Cardiac atrium fibroblast (primary cell): ENCODE measurements at places on chromosomes 11 and 22. TPM values are rescaled to one million over a fixed set of nuclear protein-coding genes. Genes with fewer than 3 reads are reported as not detected.

Gene JRKL
- 5.1 and 6.8 TPM in 2 replicates for total RNA-seq

Gene KCNQ1
- 2.1 TPM in 1 of 2 replicates, not detected in the other for total RNA-seq

Gene OR51E2
- total RNA-seq = not detected in 2 replicates

Gene ARHGAP8
- total RNA-seq = not detected in 2 replicates

Gene MMP1
- 1.1 and 1.5 TPM in 2 replicates for total RNA-seq

Gene DERL3
- under 0.01 and 0.16 TPM in 2 replicates for total RNA-seq

Gene MS4A6A
- 1.6 TPM in 1 of 2 replicates, not detected in the other for total RNA-seq

Gene OR8U1
- total RNA-seq = not detected in 2 replicates

Gene OR6A2
- total RNA-seq = 0.65 and 3.4 TPM in 2 replicates

Gene CRYBB2
- total RNA-seq = not detected in 2 replicates

Gene POU2AF1
- not detected in 2 replicates for total RNA-seq

Gene APOL4
- total RNA-seq = 0.32 TPM in 1 of 2 replicates, not detected in the other

Gene RASGRP2
- 3.4 and 5.6 TPM in 2 replicates for total RNA-seq

Gene INPP5J
- total RNA-seq = 0.16 TPM in 1 of 2 replicates, not detected in the other

Gene SLC22A6
- not detected in 2 replicates for total RNA-seq
